ENCODE measurements at places on chromosomes 12 and 14.

- DNase-seq = peak; percentile 18
Observed at GRCh38 chr12:104177663-104178501, 37.7 kb upstream of the TXNRD1 start.

- no peak for DNase-seq
Observed at GRCh38 chr14:60637479-60638315, 11.6 kb downstream of the SIX1 start.

DNA sequence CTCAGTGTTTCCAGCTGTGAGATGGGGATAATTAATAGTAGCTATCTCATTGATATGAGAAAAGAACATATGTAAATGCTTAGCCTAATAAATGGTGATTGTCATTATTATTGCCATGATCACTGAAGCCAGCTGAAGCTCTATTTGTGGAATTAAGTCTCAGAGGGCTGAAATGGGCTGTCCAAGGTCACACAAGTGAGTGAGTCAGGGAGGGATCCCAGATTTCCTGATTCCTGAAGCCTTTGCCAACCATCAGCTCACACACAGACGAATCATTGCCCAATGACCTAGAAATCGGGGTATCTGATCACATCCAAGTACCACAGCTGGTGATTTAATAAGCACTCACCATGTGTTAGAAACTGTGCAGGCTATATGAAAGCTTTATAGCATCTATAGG, 21.6 kb upstream of the TMEM229B start:
- DNase-seq = no peak

DNA sequence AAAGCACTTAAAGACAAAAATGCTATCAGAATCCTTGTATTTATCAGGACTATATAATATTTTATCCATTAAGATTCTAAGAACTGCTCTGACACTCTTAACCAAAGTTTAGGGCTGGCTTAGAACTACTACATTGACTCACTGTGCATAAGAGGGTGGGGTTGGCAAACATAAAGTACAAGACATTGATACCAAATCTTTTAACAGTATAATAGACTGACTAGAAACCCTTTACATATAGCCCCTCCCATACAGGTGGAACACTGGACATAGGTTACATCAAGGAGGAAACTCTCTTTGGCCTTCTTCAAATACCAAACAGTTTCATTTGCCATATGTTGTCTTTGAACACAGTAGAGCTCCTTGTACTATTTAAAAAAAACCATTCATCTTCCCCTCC, 15.6 kb upstream of the REP15 start:
- no peak for DNase-seq

GRCh38 chr12:67638694-67639093, 9.9 kb upstream of the DYRK2 start:
- DNase-seq = no peak

DNA sequence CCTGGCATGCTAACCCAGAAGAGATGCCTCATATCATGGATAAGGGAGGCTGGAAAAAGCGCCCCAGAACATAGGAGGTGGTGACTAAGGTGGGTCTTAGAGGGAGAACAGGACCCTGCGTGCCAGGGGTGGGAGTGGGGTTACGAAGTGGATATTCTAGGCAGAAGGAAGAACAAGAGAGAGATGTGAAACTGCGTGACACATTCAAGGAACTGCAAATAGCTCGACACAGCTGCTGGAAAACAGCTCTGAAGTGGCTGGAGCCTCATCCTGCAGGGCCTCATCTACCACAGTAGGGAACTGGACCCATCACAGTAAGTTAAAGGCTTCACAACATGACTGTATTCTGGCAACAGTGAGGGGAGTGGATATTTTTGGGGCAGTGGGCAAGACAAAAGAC, 61.1 kb downstream of the RNF34 start:
- DNase-seq = no peak

DNA sequence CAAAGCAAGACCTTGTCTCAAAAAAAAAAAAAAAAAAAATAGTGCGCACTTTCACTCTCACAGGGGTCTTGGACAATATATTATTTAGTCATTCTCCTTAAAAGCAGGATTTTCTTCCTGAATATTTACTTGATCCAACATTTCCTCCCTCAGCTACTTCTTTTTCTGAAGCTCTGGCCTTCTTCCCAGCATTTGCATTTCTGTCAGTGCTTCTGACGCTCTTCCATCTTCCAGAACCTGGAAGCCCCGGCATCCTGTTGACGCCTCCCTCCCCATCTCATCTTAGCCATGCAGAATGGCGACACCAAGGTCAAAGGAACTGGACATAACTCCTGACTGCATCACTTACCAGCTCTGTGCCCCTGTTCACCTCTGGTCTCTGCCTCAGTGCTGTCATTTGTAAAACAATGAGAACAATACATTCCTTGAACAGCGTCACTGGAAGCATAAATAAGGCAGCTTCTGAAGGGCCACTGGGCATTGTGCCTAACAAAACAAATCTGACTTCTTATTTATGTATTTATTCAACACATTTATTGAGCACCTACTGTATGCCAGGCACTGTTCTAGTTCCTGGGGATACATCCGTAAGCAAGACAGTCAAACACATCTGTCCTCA, 90.9 kb upstream of the MDM1 start:
- no peak for DNase-seq

DNA sequence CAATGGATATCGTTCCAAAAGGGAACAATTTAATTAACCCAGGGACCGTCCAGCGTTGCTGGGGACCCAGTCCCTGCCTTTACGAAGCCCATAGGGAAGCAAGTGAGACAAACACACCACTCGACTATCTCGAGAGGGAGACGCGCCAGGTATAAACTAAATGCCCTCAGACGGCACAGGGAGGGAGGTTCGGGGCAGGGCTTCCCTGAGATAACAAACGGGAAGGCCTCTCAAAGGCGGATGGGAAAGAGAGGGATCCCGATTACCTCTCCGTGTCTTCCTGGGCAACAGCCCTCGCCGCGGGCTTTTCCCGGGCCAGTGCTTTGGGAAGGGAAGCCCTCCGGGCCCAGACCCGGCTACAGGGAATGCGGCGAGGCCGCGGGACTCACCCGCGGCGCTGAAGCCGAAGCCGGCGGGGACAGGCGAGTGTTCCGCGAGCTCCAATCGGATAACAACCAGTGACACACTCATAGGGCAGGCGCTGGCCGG, 390 bp downstream of the BRAP start:
- DNase-seq = peak; percentile 5

DNA sequence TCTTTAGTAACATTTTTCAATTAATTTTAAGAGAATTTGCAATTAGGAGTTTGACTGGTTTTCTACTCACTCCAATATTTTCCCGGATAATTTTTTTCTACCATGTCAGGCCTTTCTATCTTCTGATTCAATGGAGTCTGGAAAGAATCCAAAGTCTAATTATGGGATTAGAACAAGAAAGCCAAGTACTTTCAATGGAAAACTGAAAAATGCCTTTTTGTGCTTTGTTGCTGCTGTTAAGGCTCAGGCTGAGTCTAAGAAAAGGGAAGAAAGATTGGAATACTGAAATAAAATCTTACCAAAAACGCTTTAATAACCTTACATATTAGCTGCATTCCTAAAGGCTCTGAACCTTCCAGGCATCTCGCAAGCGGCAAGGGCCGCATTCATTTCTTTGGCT, 24.4 kb upstream of the DHRS4 start:
- no peak for DNase-seq

DNA sequence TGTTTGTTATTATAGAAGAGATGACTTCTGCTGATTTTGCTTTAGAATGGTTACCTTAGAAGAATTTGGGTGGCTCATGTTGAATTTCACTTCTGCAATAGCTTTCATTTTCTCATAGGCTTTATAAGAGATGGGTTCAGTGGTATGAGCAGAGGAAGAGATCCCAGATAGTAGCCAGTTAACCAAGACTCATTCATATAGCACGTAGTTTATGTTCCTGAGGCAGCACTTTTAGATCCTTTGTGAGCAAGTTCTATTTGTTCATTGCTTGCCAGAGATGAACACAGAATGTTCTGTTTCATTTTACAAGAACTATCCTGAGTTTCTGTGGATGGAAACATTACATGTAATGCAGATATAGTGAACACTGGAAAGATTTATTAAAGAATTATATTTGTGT, 32.2 kb downstream of the RAB21 start:
- no peak for DNase-seq

GRCh38 chr12:88510843-88511242, 69.4 kb downstream of the KITLG start:
- no peak for DNase-seq

- DNase-seq = no peak
Observed at GRCh38 chr12:93453633-93454032, 11.9 kb upstream of the UBE2N start.
